GM23248 (cell line): ENCODE measurements at places on chromosomes 3 and 15.

DNA sequence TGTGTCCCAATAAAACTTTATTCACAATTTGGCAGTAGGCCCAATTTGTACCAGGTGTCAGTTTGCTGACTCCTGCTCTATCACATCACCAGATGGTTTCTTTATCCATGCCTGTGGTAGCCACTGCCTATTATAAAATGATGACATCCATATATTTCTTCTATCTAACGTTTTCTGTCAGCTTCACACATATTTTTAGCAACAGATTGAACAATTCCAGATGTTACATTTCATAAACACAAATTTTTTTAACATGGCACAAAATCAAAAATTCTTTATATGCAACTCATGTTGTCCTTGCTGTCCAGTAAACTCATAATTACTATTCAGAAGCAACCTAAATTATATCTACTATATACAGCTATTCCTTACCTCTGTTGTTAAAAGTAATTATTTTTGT is 1371.6 kb downstream of the NSUN3 start:
- H3K36me3 ChIP-seq: no peaks in the 10 kb centered on the region
- no peak for DNase-seq
- no peak overlapping the region for H3K4me3 ChIP-seq
- H3K27me3 ChIP-seq: no peaks in the 10 kb centered on the region
- H3K4me1 ChIP-seq: no peaks in the 10 kb centered on the region

DNA sequence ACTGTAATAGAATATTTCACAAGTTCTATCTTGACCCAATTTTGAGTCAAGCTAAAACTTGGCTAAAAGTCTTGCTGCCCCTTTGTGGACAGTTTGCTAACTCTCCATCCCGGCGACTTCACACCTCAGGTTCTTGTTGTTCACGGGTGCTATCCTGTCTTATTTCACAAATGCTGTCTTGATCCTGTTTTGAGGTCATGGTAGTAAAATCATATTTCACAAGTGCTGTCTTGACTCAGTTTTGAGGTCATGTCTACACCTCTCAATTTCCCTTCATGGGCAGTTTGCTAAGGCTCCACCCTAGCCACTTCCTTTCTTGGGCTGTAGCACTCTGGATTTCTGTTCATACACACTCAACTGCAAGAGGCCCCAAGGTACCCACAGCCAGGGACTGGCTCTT is 45.0 kb upstream of the GK5 start:
- no peak for DNase-seq
- H3K36me3 ChIP-seq: no peaks in the 10 kb centered on the region
- H3K27me3 ChIP-seq: no peaks in the 10 kb centered on the region
- H3K4me3 ChIP-seq: no peak overlapping the region

GRCh38 chr3:58272891-58273290 is 33.2 kb upstream of the RPP14 start:
- H3K4me3 ChIP-seq: peak overlapping the region; percentile 60; the same call in 1 of the 2 replicates
- H3K4me1 ChIP-seq: peaks cover 23% of the 10 kb centered on the region
- H3K27ac ChIP-seq: peak overlapping the region; percentile 85
- DNase-seq: peak; percentile 32

DNA sequence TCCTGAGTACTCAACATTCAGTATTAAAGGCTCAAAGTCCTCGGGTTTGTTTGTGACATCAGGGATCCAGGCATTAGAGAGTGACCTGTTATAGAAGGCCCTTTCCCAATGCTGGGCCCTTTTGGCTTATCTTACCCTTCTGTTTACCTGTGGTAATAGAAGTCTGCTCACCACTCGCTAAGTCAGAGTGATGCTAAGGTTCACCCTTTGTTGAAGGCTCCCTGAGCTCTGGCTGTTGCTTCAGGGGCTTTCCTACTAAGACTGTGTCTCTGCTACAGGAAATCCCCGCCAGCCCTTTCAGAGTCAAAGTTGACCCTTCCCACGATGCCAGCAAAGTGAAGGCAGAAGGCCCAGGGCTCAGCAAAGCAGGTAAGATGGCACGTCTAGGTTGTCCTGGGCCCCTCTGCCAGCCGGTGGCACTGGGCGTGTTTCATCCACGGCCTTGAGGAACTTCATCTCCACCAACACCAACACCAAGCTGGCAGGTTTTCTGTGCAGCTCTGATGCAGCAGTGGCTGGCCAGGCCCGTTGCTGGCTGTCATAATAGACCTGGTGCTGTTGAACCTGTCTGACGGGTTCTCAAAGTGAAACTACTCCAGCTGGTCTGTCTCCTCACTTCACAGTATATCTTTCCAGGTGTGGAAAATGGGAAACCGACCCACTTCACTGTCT is 99.1 kb downstream of the DNASE1L3 start:
- H3K4me3 ChIP-seq: no peak overlapping the region
- no peaks in the 10 kb centered on the region for H3K27me3 ChIP-seq
- no peak overlapping the region for H3K27ac ChIP-seq
- no peak for DNase-seq
- H3K4me1 ChIP-seq: no peaks in the 10 kb centered on the region
- peaks cover 87% of the 10 kb centered on the region for H3K36me3 ChIP-seq

GRCh38 chr3:99700631-99701268 is 62.4 kb downstream of the COL8A1 start:
- H3K36me3 ChIP-seq: no peaks in the 10 kb centered on the region
- no peak overlapping the region for H3K4me3 ChIP-seq
- peaks cover 28% of the 10 kb centered on the region for H3K4me1 ChIP-seq
- peak overlapping the region; percentile 34 for H3K27ac ChIP-seq
- DNase-seq: peak; percentile 74

DNA sequence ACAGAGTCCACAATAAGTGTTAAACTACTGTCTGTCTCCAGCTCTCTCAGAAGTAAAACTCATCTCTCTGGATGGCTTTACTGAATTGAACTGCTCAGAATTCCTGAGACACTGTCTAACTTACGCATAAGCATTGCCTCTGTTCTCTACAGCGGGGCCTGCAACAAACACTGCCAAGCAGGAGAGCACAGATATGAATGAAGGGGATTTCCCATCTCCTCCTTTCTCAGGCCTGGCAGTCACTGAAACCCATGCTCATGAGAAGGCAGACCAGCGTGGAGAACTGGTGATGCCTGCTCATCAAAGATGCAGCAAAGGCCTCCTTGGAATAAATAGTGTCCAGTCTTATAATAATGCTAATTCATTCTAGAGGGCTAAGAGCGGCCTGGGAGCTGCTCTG is 10.3 kb downstream of the RASGRP1 start:
- peaks cover 37% of the 10 kb centered on the region for H3K4me1 ChIP-seq
- H3K36me3 ChIP-seq: no peaks in the 10 kb centered on the region
- H3K27ac ChIP-seq: no peak overlapping the region
- no peaks in the 10 kb centered on the region for H3K27me3 ChIP-seq

DNA sequence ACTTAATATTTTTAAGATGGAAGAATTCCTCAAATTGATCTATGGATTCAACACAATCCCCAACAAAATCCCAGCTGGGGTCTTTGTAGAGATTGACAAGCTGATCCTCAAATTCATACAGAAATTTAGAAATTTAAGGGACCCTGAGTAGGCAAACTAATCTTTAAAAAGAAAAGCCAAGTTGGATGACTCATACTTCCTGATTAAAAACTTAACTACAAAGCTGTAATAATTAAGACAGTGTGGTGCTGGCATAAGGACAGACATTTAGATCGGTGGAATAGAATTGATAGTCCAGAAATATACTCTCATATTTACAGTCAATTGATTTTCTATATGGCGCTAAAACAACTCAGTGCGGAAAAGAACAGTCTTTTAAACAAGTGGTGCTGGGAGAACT is 11.6 kb downstream of the FAM162A start:
- H3K4me3 ChIP-seq: no peak overlapping the region
- H3K27me3 ChIP-seq: no peaks in the 10 kb centered on the region
- DNase-seq: peak; percentile 35
- H3K27ac ChIP-seq: no peak overlapping the region

DNA sequence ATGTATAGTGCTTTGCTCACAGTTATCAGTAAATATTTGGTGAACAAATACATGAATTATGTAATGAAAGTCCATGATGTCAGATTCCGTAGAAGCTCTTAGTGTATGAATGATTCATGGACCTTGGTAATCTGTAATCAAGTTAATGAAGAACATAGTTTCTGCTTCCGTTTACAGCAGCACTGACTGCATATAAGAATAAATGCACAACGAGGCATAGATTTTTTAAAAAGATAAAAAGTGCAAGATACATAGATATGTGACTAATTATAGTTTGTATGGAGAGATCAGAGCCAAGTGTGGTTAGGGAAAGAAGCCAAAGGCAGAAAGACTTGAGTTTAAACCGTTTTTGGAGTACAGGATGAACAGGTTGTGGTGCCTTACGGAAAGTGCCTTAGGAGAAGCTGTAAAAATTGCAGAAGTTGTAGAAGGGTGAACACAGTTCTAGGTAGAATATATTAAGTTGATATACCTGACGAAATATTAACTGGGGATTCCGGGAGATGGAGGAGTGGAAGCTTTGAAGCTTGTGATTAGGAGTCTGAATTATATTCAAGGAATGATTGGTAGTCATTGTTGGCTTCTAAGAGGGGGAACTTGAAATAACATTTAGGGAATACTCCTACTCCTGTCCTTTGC is 293.1 kb downstream of the NLGN1 start:
- H3K36me3 ChIP-seq: no peaks in the 10 kb centered on the region
- no peaks in the 10 kb centered on the region for H3K27me3 ChIP-seq
- H3K4me1 ChIP-seq: peaks cover 8% of the 10 kb centered on the region
- no peak overlapping the region for H3K27ac ChIP-seq

- peak overlapping the region; percentile 11 for H3K4me3 ChIP-seq
- peak overlapping the region; percentile 85 for H3K27ac ChIP-seq
- H3K27me3 ChIP-seq: no peaks in the 10 kb centered on the region
- H3K4me1 ChIP-seq: peaks cover 46% of the 10 kb centered on the region
- no peaks in the 10 kb centered on the region for H3K36me3 ChIP-seq
These were observed 13.3 kb downstream of the ABHD2 start for GRCh38 chr15:89101302-89102193.

DNA sequence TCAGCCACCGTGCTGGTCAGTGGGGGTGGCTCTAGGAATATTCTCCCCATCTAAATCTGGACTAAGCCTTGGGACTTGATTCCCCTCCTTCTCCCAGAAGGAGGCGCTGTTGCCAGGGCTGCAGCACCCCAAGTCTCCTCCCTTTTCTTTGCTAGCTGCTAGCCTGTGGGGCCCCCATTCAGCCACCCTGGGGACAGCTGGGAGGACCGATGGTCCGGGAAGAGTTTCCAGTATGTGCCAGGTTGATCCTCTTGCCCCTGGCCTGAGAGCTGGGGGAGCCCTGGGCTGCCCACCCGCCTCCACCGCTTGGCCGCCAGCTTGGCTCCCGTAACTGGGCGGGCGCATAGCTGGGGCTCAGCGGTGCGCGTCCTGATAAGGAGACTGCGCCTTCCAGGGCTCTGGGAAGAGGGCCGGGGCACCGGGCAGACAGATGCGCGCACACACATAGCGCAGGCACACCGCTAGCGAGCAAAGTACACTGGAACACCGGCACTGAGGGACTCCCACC is 4.2 kb downstream of the SMAD6 start:
- peaks cover 38% of the 10 kb centered on the region for H3K4me1 ChIP-seq
- peak overlapping the region; percentile 70 for H3K27ac ChIP-seq
- DNase-seq: peak; percentile 59
- H3K27me3 ChIP-seq: no peaks in the 10 kb centered on the region
- no peaks in the 10 kb centered on the region for H3K36me3 ChIP-seq

DNA sequence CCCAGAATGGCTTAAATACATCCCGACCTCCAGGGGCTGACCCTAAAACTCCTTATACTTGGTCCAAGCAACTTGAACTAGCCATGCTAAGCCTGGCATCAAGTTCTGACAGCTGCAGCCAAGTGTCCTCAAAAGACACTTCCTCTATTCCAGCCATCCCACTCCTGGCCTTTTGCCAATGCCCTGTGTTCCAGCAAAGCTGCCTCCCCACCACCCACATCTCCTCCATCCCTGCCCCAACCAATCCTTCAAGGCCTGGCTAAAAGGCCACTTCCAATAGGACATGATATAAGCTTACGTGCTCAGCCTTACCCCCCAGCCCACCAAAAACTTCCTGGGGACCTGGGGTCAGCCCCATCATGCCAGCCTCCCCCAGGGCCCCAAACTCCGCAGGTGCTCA is 40.9 kb downstream of the SEMA3G start:
- no peak for DNase-seq
- no peak overlapping the region for H3K27ac ChIP-seq

DNA sequence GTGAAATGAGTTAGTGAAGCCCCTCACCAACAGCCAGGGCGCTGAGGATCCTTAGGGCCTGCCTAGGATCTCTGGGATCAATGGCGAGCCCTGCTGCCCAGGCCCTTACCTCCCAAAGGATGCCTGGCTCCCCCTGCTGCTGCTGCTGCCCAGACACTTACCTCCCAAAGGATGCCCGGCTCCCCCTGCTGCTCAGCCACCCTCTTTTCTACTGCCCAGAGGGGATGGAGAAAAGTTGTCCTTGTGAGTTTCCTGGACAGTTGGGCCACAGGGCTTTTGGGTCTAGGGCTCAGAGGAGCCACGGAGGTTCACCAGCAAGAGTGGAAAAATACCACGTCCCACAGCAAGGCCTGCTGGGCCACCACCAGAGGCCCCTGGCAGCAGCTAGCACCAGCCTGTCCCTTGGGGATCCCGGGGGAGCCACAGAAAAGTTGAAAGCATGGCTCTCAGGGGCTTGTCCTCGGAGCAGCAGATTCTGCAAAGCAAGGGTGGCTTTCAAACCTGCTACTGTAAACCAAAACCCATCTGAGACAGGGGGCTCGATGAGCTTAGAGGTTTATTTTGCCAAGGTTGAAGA is 59.4 kb downstream of the SLC6A6 start:
- no peak overlapping the region for H3K27ac ChIP-seq
- no peaks in the 10 kb centered on the region for H3K27me3 ChIP-seq
- peak; percentile 80 for DNase-seq
- 0 out of 2 replicates have a peak, but pooled peaks cover 4% of the 10 kb centered on the region for H3K36me3 ChIP-seq
- peaks cover 26% of the 10 kb centered on the region for H3K4me1 ChIP-seq

DNA sequence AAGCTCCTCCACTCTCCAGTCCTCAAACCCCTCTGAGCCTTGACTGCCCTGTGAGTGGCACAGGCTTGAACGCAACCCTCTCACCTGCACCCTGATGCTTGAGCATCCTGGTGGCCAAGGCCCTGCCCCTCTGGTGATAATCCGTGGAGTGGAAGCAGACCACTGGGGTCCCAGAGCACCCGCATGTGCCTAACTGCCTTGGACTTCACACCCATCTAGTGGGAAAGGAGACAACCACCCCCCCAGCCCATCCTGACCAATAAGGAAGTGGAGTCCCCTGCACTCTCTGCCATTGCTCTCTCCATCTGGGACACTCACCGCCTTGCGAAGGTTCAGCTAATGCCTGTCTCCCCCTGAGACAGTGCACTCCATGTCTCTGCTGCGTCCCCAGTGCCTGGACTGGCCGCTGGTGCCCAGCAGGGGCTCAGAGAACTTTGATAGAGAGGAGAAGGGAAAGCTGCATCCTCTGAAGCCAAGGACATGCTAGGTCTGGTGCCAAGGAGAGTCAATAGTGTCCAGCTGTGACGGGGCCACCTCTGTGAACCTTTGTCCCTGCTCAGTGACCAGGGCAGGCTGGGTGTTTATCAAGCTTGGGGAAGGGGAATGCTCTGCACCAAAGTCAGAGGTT is 3.4 kb downstream of the KLF15 start:
- DNase-seq: no peak
- no peak overlapping the region for H3K4me3 ChIP-seq
- H3K27ac ChIP-seq: no peak overlapping the region
- 0 out of 2 replicates have a peak, but pooled peaks cover 7% of the 10 kb centered on the region for H3K27me3 ChIP-seq
- 0 out of 2 replicates have a peak, but pooled peaks cover 7% of the 10 kb centered on the region for H3K4me1 ChIP-seq

GRCh38 chr15:68220489-68220888 is 9.0 kb downstream of the CLN6 start:
- no peak for DNase-seq
- no peak overlapping the region for H3K27ac ChIP-seq
- no peaks in the 10 kb centered on the region; the same call in 1 of the 2 replicates for H3K36me3 ChIP-seq
- H3K4me3 ChIP-seq: no peak overlapping the region

- no peaks in the 10 kb centered on the region for H3K27me3 ChIP-seq
- H3K4me3 ChIP-seq: no peak overlapping the region
- no peaks in the 10 kb centered on the region for H3K36me3 ChIP-seq
- peak; percentile 27 for DNase-seq
These were observed 8.8 kb downstream of the NEK10 start for GRCh38 chr3:27360113-27361078.
